Activated T-helper 17 cell treated with anti-CD3 and anti-CD28 coated beads, Interleukin-2, amount 50 U/mL, for 72 hours (primary cell): ENCODE measurements at places on chromosomes 13 and 19. TPM values are rescaled to one million over a fixed set of nuclear protein-coding genes. Genes with fewer than 3 reads are reported as not detected.

The FAM83E gene
- 4.6 TPM for total RNA-seq

The ZNF132 gene
- 2.1 TPM for total RNA-seq

The C1QTNF9B gene
- not detected for total RNA-seq

The ZNF578 gene
- 0.85 TPM for total RNA-seq

The PVR gene
- total RNA-seq: 8.6 TPM

The SLITRK5 gene
- not detected for total RNA-seq

GRCh38 chr13:85197431-85197830 is 601.8 kb downstream of the SLITRK6 start:
- no peak for ATAC-seq

- ATAC-seq: no peak
Measured at GRCh38 chr13:19834704-19835103, 28.7 kb downstream of the ZMYM5 start.

- no peak for ATAC-seq
Measured at GRCh38 chr13:98013241-98013640, 59.8 kb downstream of the IPO5 start.

DNA sequence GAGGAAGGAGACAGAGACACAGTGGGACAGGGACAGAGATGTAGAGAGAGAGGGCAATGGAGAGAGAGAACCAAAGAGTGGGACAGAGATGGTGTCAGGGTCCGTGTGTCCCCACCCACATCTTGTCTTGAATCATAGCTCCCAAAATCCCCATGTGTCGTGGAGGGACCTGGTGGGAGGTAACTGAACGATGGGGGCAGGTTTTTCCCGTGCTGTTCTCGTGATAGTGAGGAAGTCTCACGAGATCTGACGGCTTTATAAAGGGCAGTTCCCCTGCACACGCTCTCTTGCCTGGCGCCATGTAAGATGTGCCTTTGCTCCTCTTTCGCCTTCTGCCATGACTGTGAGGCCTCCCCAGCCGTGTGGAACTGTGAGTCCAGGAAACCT is 7.5 kb upstream of the PLA2G4C start:
- no peak for ATAC-seq

DNA sequence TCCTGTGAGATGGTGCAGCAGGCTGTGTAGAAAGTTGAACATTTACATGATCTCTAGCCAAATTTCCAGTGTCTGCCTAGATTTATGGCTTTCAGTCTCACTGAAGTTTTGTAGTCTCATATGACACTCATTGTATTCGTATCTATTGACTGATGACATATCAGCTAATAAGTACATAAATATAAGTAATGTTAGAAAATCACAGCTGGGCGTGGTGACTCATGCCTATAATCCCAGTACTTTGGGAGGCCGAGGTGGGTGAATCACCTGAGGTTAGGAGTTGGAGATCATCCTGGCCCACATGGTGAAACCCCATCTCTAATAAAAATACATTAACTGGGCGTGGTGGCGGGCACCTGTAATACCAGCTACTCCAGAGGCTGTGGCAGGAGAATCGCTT is 54.7 kb upstream of the HTR2A start:
- ATAC-seq: no peak

DNA sequence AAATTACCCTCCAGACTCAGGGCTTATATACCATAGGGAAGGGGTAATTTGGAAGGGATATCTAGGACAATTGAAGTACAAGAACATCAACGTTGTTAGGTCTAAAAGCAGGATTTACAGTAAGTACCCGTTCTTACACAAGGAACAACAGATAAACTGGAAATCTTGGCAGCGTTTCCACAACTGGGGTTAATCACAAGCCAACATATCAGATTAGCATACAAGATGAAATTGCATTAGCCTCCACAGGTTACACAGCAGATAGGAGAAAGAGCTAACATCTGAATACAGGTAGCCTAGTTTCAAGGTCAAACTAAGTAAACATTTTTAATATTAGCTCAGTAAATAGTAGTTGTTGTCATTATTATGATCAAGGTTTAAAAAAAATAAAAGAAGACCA is 1214.0 kb upstream of the PCDH20 start:
- no peak for ATAC-seq

DNA sequence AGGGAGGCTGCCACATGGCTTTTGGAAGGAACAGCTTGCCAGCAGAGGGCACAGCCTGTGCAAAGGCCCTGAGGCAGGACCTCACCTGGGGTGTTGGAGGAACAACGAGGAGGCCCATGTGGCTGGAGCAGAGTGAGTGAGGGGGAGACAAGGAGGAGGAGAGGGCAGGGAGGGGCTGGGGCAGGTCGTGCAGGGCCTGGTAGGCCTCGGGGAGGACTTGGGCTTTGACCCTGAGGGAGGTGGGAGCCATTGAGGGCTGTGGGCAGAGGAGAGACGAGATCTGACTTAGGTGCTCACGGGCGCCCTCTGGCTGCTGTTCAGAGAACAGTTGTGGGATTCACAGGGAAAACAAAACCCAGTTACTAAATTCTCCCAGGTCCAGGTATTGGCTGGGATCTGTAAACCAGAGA is 25.2 kb downstream of the ZNRF4 start:
- ATAC-seq: no peak

- ATAC-seq: no peak
Measured at GRCh38 chr13:100530671-100531213, 57.8 kb downstream of the GGACT start.

- ATAC-seq: peak; percentile 14
Measured at GRCh38 chr19:3006075-3006767, 22.9 kb downstream of the TLE2 start.

GRCh38 chr19:55492362-55492944 is 4.2 kb downstream of the SSC5D start:
- no peak for ATAC-seq

- peak; percentile 100 for ATAC-seq
Measured at GRCh38 chr13:45367358-45367757, 26.4 kb upstream of the TPT1 start.

GRCh38 chr19:18339723-18340122 is 675 bp upstream of the PGPEP1 start:
- ATAC-seq: no peak

DNA sequence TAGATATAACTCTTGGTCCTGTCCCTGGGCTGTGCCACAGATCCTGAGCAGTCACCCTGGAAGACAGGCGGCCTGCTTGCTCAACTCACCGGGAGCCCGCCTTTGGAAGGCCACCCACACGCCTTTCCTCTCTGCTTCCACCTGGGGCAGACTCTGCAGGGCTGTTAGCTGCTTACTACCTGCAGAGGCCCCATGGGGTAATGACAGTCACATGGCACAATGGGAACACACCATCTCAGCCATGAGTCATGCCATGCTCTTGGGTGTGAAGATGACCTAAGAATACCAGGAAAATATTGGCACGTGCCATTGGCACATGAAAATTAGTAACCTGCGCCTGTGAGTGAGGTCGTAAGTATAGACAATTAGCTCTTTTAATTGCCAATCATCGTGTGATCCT is 108.6 kb downstream of the COL4A2 start:
- no peak for ATAC-seq

DNA sequence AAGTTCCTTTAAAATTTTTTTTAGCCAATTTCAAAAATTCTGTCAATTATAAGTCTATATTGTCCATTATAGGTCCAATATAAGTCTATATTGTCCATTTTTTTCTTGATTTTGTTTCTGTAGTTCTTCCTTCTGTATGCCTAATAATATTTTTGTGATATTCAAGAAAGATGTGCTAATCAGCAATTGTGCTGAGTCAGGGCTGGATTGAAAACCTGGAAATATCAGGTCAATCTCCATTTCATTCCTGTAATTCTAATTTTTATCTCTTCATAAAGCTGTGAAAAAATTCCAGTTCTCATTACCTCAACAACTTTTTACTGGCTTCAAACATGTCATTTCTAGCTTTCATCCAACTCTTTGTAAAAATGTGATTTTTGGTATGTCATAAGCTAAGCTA is 353.7 kb downstream of the SLITRK6 start:
- no peak for ATAC-seq

DNA sequence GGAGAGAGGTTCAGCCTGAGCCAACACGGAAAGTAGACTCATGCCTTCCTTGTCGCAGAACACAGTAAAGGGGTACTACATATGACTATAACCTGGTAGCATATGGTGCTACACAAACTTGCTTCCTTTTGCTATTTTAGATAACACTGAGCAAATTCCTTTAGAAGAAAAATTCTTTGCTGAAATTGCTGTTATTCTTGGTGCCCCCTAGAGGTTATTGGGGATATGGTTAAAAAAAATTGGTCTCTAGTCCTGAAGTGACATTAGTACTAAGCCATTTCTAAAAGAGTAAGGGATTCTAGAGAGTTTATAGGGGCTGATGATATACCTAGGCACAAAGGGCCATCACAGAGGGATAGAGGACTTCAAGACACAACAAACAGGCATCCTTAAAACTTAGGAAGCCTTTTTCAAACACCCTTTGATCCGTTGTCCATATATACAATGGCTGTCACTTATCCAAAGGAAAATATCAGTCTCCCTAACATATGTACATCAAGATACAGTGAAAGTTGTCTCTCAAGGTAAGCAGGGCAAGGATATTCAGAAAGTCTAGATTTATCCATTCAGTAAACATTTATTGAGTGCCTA is 13.9 kb upstream of the HS6ST3 start:
- no peak for ATAC-seq
